Activated CD8-positive, alpha-beta memory T cell treated with anti-CD3 and anti-CD28 coated beads for 1 hour (primary cell): ENCODE measurements at places on chromosomes 5 and 9.

DNA sequence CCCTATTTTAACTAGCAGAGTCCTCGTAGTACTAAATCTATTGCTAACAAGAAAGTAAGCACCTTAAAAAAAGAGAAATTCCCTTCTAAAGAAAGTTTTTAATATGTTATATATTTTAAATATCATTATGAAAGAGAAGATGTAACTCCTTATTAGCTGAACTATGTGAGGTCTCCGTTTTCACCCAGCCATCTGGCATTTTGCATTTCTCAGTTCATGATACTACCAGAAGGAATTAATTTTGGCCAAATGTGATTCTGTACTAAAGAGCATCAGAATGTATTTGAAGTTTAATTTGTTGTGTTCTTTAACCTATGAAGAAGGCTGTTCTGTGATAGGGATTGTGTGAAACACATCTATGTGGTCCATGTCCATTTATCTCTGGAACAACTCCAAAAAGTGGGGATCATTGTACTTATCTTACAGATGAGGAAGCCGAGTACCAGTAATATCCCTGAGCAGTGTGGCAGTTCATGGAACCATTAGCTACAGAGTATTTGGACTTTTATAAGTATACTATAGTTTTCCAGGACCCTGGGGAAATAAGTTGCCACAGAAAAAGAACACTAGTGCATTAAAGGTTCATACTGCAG is 29.8 kb downstream of the TNFAIP8 start:
- no peak for DNase-seq

DNA sequence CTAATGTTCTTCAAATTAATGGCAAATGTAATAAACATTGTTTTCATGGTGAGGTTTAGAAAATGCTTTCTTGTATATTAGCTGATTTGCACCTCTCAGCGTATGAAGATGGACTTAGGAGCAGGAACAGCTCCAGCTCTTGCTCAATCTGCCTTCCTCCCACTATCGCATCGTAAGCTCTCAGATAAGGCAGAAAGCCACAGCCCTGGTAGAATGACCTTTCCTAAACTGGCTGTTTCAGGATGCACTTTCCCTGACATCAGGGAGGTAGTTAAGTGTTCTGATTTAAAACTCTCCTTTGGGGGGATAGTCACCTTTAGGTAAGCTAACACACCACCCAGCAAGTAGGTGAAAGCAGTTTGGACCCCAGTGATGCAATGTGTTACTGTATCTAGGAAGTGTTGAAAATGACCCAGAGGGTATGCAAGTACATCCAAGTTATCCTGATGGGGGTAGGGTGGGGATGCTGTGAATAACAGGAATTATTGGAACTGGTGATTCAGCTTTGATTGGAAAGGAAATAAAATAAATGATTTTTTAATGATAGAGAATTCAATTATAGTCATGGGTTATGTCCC is 72.3 kb downstream of the LMNB1 start:
- no peak for DNase-seq

GRCh38 chr9:34025062-34025461 is 23.6 kb downstream of the UBAP2 start:
- DNase-seq: no peak

DNA sequence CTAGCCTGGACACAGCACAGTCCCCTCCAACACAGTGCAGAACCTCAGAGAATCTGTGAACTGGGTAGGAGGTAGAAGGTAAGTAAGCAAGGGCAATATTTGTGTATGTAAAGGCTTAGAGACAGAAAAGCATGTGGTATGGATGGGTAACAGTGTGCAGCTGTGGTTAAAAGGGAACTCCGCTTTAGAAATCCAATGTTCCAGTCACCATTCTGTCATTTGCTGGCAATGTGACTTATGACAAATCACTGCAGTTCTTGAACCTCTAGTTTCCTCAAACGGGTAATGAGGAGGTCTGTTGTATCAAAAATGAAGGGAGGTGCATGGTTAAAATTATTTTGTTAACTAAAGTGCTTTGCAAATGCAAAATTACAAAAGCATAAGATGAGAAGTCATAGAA is 125.5 kb upstream of the IFNE start:
- DNase-seq: no peak

GRCh38 chr9:95182854-95183563 is 134.5 kb downstream of the FANCC start:
- no peak for DNase-seq

DNA sequence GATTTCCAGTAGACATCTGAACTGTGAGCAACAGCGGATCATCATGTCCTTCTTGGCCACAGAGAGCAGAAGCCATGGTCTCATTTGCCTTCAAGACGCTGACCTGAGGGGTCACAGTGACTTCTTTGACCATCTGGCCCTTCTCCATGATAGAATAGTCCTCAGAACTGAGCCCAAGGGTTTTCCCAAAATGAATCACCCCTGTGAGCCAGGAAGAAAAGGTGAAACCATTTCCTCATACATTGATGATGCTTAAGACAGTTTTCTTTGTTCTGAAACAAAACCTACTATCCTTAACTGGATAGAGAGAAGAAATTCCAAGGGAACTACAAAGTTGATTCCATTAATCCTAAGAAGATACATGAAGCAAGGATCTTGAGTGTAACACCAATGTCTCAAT is 503.9 kb downstream of the CTNND2 start:
- no peak for DNase-seq

DNA sequence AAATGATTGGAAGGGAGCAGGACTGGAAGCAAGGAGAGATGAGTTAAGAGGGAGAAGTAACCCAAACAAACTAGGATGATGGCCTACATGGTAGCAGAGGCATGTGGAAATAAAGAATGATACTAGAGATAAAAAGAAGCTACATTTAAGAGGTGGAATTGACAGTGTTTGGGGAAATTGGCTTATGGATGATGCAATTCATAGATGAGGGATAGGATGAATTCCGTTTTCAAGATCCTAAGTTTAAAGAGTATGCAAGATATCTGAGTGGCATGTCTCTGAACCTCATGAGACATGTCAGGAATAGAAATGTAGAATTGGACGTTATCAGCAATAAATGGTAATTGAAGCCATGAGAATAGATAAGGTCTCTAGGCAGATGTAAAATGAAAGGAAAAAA is 73.6 kb downstream of the RPS23 start:
- DNase-seq: no peak

DNA sequence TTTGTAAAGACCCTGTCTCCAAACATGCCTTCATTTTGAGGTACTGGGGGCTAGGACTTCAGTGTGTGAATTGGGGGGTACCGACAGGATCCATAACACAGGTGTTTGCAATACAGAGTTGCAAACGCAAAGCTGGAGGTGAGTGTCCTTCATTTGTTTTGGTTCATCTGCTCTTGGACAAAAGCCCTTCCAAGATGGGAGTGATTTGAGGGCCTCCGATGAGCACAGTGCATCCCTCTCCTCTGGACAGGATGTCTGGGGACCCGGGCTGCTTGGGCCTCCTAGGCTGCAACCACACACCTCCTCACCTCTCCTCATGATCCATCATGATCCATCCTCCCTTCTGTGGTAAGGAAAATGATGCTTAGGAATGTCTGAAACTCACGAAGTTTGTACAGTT is 23.8 kb downstream of the FGD3 start:
- no peak for DNase-seq

- no peak for DNase-seq
These were observed 518 bp upstream of the FAM13B start for GRCh38 chr5:138033386-138033808.

DNA sequence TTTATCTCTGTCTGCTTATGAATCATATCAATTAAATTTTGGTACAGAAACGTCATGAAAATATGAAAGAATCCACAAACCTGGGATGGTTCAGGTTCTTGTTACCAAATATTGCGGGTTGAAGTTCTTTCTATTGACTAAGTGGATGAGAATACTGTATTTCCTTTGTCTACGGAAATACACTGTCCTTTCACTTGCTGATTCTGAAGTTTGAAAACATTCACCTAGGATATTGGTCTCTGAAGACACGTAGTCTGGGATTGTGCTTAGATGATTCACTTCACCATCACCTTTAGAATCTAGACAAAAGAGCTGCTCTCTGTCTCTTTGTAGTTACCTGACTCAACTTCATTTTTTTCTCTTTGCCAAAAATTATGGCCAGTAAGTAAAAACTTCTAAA is 222.4 kb downstream of the FBN2 start:
- DNase-seq: no peak

DNA sequence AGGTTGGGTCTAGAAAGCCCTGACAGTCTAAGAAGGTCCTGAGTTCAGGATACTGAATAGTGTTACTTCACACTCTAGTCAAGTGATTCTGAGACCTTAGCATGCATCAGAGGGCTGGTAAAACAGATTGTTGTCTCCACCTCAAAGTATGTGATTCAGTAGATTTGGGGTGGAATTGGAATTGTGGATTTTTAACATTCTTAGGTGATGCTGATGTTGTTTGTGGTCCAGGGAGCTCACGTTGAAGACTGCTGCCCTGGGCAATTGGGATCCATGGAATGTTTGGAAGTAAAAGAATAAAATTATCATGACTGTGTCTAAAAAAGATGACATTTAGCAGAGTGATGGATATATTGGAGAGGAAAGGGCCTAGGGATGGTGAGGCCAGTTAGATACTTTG is 75.6 kb downstream of the VCAN start:
- DNase-seq: no peak

- DNase-seq: no peak
These were observed 318.1 kb upstream of the DAB2 start for GRCh38 chr5:39742916-39743315.
